ENCODE measurements at places on chromosomes 3 and 15.

DNA sequence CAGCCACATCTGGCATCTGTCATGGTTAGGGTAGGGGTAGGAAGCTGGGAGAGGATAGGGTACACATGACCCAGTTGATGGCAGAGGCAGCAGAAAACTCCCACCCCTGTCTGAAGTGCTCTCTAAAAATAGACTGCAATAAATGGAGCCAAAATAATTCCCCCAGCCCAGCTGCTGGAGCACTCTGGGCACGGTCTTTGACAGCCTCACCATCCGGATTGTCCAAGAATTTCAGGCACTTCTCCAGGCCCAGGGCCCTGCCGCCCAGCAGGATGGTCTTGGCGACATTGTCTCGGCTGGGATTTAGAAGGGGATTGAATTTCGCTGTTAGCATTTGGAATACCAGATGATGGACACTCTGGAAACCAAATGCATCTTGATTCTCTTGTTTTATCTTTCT, 103.7 kb downstream of the IQSEC1 start:
- DNase-seq, result no peak

GRCh38 chr15:67061811-67062368, 3.5 kb upstream of the SMAD3 start:
- no peak for DNase-seq

- no peak for DNase-seq
These were observed 1.2 kb downstream of the STARD5 start for GRCh38 chr15:81322676-81323253.

- no peak for DNase-seq
These were observed 25.7 kb downstream of the ACKR4 start for GRCh38 chr3:132622761-132623160.

GRCh38 chr15:67063689-67064606, 1.5 kb upstream of the SMAD3 start:
- peak; percentile 51 for DNase-seq

- no peak for DNase-seq
These were observed 85.8 kb downstream of the PPCDC start for GRCh38 chr15:75109021-75109735.

DNA sequence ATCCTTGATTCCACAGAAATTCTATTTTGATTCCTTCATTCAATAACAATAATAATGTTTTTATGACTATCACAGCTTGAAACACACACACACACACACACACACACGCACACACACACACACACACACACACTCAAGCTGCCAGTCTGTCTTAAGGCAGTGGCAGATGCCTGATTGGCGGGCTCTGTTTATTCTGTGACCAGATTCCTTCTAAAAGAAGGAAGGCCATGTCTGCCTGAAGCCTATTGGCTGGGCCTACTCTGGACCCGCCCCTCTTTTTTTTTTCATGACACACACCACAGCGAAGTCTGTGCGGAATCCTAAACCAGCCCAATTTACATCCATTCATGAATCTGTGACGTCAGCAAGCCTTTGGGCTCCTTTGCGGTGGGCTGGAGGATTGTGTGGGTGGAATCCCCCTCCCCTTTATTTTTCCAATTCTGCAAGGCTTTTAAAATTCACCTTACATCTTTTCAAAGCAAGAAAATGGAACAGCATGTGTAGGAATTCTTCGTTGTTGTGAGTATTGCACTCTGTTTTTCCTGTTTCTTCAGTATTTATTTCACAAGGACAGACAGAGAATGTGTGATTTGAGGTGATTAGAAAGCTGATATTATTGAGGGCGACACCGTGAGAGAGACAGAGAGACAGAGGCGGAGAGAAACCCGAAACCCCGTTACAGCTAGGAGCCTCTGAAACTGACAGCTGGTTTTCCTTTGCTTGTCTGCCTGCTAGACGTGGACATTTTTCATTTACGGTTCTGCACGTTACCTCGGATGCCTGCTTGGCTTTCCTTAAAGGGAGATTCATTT, at the start of gene MAP3K13:
MAP3K13 (plus strand) TSS at position 287 of the 812 bp plus-strand sequence. CDS start 65,446 bp downstream, outside the sequence.
- peak; percentile 6 for DNase-seq

DNA sequence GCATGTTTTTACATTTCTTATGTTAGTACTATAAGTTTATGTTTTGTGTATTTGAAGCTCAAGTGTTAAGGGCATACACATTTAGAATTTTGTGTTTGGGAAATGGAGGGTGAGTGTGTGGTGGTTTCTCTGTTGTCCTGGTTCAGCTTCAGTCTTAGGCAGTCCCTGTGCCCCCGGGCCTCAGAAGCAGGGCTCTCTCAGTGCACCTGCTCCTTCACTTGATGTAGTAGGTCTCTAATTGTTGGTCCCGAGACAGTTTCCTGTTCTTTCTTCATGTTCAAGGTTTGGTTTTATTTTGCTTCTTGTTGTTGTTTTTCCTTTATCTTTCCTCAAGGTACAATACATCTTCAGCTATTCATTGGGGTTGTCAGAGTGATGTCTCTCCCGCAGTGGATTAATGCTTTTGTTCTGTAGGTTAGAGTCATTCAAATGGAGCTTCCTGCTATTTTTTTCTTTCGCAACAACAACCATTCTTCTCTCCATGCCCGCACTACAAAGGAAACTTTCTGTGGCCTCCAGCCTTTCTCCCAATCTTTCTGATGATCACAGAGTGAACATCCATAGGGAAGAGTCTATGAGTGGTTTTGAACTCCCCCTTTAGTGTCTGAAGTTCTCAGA, 177.8 kb upstream of the GOLGA6L4 start:
- DNase-seq, result no peak

DNA sequence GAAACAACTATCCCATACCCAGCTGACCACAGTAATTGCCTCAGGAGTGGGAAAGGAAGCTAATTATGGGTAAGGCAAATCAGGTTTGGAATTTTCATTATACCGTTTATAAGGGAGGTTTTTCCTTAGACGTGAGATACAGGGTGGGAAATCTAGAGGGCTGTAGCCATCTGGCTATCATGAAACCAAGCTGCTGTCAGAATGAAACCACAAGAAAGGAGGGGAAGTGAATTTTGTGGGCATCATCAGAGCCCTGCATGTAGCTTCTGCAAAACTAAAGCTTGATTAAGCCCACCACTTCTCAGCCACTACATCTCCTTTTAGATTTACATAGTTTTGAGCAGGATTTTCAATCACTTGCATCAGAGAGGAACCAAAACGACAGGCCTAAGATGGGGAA, 893.5 kb downstream of the TUSC7 start:
- DNase-seq, result no peak

DNA sequence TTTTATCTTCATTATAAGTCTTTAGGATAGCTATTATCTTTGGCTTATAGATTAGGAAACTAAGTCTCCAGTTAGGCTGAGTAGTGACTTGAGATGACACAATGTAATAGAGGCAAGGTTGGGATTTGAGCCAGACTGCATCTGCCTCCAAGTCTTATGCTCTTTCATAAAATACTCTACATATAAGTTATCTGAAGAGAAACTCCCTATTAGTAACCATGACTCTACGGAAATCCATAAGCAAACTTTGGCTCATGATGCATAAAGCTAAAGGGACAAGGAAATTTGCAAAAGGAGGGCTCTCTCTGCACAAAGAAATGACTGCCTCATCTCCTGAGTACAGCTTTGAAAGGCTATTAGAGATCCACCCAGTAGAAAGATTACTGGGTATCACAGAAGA, 77.6 kb upstream of the FRMD4B start:
- DNase-seq, result no peak

GRCh38 chr15:85568261-85568808, 187.9 kb downstream of the AKAP13 start:
- no peak for DNase-seq

DNA sequence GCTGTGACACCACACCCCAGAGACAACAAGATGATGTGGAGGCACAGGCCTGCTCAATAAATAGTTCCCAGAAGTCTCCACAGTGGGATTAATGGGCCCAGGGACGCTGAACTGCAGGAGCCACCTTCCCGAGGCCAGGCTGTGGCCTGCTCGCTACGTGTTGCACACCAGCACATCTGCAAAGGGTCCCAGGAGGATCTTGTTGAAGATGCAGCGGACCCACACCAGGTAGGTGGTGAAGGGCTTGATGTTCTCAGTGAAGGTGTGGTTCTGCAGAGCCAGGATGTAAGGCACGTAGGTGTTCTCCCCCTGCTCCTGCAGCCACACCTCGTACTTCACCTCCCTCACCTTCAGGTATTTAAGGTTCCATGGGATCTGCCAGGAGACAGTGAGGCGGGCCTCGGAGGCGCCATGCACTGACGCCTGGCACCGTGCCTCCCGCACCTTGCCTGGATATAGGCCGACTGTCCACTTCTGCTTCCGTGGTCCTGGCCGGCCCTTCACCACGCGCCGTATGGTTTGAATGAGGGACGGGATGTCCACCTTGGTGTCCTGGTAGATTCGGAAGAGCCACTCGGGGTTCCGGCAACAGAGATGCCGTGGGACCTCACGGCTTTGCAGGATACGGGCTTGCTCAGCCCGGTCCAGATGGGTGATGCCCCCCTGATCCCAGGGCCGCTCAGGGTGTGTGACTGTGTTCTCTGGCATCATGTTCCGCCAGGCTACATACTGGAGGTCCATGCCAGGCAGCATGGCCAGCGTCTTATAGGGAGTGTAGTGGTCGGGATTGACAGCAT, 26.1 kb downstream of the POMGNT2 start:
- DNase-seq, result no peak

DNA sequence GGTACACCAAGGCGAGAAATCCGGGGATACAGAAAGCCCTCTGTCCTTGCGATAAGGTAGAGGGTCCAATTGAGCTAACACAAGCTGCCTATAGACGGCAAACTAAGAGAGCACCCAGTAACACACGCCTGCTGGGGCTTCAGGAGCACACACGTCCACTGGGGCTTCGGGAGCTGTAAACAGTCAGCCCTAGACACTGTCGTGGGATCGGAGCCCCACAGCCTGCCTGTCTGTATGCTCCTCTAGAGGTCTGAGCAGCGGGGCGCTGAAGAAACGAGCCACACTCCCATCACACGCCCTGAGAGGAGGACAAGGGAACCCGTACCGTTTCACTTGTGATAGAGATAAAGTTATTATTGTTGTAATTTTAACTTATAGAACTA, 486 bp downstream of the SAMMSON start:
- DNase-seq, result no peak

DNA sequence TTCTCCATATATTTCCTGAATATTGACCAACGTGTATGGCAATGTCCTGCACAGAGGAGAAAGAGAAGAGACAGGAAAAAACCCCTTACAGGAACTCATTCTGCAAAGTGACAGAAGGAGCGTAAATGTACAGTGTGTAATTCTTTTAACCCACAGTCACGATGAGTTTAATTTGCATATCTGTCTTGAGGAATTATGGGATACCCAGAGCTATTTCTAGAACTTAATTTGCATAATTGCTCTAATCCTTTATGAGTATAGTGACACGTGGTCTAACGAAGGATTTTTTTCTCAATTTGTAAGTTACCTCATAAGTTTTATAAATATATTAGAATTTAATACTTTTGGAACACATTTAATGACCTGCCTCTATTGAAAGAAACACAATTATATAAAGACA, 9.8 kb downstream of the GPR27 start:
- no peak for DNase-seq

DNA sequence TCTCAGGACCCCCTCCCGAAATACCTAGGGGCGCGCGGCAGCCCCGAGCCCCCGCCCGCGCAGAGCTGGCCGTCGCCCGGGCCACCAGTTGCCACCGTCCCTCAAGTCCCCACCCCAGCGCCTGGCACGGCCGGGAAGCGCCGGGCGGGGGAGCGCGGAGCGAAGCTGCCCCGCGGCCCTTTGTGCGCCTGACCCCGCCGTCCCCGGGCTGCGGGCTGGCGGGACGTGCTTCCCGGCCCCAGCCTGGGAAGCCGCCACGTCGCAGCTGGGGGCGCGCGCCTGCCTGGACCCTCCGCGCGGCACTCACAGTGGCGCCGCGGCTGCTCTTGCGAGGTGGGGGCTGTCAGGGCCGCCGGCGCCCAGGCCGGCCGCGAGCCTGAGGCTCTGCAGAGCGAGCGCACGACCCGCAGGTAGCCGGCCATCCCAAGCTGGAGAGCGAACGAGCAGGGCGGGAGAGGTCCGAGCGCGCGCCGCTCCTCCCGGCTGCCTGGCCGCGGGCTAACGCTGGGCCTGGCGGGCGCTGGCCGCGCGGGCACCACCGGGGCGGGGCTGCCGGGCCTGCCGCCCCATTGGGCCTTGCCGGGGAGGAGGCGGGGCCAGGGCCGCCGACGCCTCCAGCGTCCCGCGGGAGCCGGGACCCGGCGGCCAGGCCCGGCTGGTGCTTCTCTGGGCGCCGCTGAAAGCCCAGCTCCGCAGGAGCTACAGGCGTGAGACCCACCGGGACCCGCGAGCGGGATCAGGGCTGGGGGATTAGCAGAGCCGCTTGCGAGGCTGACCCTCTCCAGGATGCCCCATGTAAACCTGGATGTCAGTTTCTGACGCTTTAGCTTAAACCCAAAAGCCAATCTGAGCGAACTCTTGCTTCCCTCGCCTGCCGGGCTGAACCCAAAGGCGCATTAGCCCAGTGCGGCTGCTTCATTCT, at the start of gene IDH2:
IDH2 (minus strand) TSS at position 500 of the 922 bp plus-strand sequence; CDS start at position 422, 78 bp downstream.
- peak; percentile 54 for DNase-seq

GRCh38 chr3:126406389-126407296, 11.9 kb downstream of the CFAP100 start:
- no peak for DNase-seq

GRCh38 chr3:156808025-156808424, 18.1 kb upstream of the LEKR1 start:
- DNase-seq, result no peak

GRCh38 chr3:13824521-13825310, 55.2 kb downstream of the WNT7A start:
- DNase-seq, result no peak

Data from activated CD4-positive, alpha-beta T cell treated with anti-CD3 and anti-CD28 coated beads, Interleukin-2, amount 50 U/mL, for 4 hours (primary cell).